Endothelial cell (in vitro differentiated cells): ENCODE measurements at places on chromosomes 5 and 9.

DNA sequence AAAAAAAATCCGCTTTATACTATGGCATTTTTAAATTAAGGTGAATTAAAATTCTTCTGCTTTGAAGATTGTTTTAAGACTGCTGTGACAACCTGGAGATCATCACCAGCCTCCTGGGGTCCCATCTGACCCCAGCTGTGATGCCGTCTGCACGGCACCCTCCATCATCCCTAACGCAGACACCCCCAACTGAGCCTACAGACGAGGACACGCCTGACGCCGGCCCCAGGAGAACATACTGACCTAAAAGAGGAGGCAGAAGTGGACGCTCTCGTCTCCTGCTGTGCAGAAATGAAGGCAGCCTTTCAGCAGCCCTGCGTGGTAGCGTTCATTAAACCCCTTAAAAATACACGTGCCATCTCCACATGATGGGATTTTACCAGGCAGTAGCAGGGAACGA is 125.6 kb upstream of the PPP1R26 start:
- DNase-seq = no peak

- no peak for DNase-seq
These were observed 286.5 kb downstream of the ZSWIM6 start for GRCh38 chr5:61618577-61618976.

DNA sequence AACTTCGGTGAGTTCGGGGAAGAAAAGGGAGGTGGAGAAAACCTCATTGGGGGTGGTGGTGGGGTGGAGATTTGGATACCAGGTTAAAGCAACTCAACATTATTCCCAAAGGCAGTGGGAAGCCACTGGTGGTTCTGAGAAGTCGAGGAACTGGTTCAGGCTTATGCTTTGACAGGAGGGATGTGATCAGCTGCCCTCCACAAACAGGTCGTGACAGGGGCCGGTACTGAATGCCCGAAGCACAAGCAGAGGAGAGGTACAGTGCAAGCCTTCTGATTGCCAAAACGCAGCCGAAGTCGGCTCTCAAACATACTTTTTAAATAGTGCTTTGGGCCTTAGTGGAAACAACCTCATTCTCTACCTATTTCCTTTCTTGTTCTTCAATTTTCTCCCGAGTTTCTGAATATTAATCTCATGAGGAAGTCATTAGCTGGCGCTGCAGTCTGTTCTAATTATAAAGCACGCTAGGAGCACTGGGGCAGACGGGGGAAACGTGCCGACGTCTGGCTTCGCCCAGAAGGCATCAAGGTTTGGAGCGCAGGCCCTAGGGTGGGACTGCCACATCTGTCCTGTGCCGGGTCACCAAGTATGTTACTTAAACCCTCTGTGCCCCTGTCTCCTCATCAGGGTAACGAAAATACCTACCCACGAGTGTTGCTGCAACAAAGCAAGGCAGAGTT is 27.3 kb downstream of the SHB start:
- no peak for DNase-seq

DNA sequence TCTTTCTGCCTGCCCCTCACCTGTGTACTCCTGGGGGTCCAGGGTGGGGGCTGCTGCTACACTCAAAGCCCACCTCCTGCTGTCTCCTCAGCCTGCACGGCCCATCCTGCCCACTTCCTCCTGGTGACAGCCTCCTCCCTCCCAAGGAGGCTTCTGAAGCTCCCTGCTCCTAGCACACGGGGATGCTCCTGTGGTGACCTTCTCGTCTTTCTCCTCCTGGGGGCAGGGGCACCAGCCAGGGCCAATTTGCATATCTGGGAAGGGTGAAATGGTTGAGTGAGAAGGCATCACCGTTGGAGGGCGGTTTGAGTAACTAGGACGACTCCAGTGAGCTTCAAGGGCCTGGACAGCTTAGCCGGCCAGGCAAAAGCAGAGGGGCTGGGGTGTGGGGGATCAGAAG is 51.9 kb upstream of the COL5A1 start:
- DNase-seq = no peak

- no peak for DNase-seq
These were observed 81.1 kb upstream of the SLC12A2 start for GRCh38 chr5:128002425-128002824.

- no peak for DNase-seq
These were observed 3.0 kb downstream of the TLE4 start for GRCh38 chr9:79574781-79575180.

DNA sequence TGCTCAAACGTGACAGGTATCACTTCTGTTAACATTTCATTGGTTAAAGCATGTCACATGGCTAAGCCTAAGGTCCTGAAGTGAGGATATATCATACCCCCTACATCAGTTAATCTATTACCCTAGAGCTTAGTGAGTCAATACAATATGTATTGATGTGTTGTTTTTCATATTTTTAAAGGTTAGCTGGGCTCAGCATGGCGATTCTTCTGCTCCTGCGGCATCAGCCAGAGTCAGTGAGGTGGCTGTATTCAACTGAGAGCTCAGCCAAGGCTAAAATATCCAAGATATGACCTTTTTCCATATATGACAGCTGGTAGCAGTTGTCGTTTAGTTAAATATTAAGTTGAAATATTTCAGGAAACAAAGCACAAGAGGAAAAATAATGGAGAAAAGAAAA is 38.5 kb upstream of the MPDZ start:
- DNase-seq = no peak

DNA sequence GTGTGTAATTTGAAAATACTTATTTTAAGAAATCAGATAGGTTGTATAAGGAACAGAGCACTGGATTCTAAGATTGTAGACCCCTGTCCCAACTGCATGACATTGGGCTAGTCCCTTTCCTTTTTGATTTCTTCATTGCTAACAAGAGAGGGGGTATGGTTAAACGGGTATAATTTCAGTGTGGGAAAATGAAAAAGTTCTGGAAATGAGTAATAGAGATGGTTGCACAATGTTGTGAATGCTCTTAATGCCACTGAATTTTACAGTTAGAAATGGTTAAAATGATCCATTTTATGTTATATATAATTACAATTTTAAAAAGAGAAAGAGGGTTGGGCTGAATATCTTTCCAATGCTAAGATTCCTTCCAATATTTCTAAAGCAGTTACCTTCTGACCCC is 103.3 kb upstream of the LHFPL2 start:
- DNase-seq = no peak

DNA sequence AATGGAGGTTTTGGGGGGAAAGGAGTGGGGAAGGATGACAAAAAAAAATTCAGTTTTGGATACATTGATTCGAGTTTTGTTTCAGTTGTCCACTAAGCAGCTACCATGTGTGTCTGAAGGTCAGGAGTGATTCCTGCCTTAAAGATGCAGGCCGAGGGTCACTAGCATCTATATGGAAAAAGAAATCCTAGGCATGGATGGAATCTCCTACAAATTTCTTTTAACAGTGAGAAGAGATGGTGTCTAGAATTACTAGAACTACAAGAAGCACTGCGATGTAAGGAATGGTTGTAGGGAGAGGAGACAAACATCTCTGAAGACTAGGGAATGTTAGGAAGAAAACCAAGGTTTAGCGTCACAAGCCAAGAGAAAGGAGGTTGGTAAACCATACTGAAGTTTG is 19.6 kb upstream of the TRIO start:
- DNase-seq = no peak
